ENCODE measurements at places on chromosomes 12 and 14. TPM values are rescaled to one million over a fixed set of nuclear protein-coding genes. Genes with fewer than 3 reads are reported as not detected.

DNA sequence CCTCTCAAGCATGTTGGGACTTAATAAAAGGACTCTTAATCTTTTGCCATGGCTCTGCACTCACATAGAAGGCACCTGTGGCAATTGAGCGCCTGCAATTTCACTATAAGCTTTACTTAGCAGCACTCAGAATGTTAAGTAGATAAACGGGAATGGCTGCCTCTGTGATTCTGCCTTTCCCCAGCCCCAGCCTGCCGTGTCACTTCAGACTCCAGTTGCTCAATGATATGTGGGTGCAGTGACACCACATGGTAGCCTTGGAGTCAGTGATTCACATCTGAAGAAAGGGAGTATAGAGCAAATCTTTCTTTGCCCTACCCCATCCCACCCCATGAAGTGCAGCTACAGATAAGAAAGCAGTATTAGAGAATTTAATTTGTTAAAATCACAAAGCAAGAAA is 96.1 kb downstream of the ZFC3H1 start:
- no peak for DNase-seq

DNA sequence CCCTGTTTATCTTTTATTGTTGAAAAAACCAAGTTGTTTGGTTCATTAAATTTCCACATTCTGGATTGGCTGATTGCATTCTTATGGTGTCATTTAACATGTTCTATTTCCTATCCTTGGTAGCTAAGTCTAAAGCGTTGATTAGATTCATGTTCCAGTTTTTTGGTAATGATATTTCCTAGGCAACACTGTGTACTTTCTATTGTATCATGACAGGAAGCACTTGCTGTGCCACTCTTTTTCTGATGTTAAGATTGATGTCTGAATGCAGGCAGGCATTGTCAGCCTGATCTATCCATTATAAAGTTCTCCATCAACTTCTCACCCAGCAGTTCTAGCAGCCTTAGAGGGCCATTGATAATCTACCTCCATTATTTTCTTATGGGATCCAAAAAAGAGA is 91.1 kb upstream of the ARID2 start:
- DNase-seq, result no peak

- no peak for DNase-seq
These were observed 25.7 kb downstream of the BRMS1L start for GRCh38 chr14:35851823-35852222.

DNA sequence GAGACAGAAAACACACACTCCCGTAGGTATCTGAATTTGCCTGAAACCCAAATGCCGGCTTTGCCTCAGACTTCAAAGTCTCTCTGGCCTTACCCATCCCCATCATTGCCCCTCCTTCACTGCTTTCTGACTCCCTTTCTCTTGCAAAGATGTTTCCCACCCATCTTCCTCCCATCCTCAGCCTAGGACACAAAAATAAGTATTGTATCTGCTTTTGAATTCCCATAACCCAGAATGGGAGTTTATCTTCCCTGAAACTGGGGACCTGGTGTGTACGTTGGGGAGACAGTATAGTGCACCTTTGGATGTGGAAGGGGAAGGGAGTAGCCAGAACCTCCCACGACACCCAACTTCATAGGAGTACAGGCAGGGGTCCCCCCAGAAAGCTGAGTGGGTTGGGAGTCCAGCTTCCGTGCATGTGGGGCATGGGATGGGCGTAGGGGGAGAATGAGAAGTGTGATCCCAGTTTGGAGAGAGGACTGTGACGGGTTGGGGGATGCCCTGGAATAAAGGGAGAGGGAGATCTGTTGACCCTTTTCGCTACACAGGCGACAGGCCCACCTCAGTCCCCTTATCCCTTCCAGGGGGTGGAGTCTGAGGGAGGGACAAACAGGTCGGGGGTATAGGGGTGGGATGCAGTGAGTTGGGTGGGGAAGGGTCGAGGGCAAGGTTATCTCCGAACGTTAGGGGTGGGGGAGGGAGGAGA is 488 bp upstream of the KIF5A start:
- DNase-seq, result no peak

GRCh38 chr12:19964549-19964948 is 403.8 kb upstream of the PDE3A start:
- no peak for DNase-seq

FOXN4 gene
- not detected for total RNA-seq
